ENCODE measurements at places on chromosomes 12 and 14.
A peak's percentile ranks its signal among the peaks of the same experiment; 100 is the strongest.

GRCh38 chr12:3233797-3234196 is 156.6 kb downstream of the TSPAN9 start:
- H3K27ac ChIP-seq: no peak overlapping the region
- H3K27me3 ChIP-seq: peaks cover 2% of the 10 kb centered on the region
- no peak for DNase-seq
- no peaks in the 10 kb centered on the region for H3K36me3 ChIP-seq
- peaks cover 12% of the 10 kb centered on the region for H3K4me1 ChIP-seq

- DNase-seq: no peak
- H3K4me3 ChIP-seq: no peak overlapping the region
- H3K4me1 ChIP-seq: no peaks in the 10 kb centered on the region
- H3K36me3 ChIP-seq: no peaks in the 10 kb centered on the region
Observed at GRCh38 chr12:7123806-7124522, 4.7 kb downstream of the RBP5 start.

DNA sequence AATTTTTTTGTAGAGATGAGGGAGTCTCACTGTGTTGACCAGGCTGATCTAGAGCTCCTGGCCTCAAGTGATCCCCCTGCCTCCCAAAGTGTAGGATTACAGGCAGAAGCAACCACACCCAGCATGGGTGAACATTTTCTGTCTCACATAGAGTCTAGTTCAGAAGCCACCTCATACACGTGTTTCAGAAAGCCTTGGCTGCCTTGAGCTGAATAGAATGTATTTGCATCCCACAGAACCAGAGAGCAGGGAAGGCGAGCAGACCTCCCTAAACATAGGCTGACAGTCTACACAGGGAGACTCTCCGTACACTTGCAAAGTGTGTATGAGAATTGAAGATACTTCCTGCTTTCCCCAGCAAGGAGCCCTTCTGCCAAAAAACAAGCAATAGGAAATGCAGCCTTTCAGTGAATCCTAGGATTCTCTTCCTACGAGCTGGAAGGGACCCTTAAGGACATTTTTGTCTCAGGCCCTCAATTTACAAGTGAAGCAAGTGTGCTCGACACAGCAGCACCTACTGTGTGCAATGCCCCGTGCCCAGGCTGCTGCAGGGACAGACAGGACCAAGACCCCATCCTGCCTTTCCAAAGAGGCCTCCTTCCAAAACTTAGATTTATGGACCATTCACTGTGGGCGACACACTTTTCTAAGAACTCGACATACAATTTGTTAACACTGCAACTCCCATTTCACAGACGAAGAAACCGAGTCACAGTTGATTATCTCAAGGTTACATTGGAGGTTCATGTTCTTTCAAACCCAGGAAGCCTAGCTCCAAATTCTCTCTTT is 11.2 kb downstream of the NUAK1 start:
- no peaks in the 10 kb centered on the region for H3K36me3 ChIP-seq
- H3K4me1 ChIP-seq: peaks cover 23% of the 10 kb centered on the region
- H3K27ac ChIP-seq: no peak overlapping the region
- H3K27me3 ChIP-seq: no peaks in the 10 kb centered on the region
- DNase-seq: no peak

- H3K36me3 ChIP-seq: no peaks in the 10 kb centered on the region
- no peak for DNase-seq
- no peak overlapping the region for H3K4me3 ChIP-seq
- peaks cover 2% of the 10 kb centered on the region for H3K4me1 ChIP-seq
- H3K27me3 ChIP-seq: peaks cover 15% of the 10 kb centered on the region
- no peak overlapping the region for H3K27ac ChIP-seq
Observed at GRCh38 chr12:116855744-116856470, 25.3 kb downstream of the HRK start.

DNA sequence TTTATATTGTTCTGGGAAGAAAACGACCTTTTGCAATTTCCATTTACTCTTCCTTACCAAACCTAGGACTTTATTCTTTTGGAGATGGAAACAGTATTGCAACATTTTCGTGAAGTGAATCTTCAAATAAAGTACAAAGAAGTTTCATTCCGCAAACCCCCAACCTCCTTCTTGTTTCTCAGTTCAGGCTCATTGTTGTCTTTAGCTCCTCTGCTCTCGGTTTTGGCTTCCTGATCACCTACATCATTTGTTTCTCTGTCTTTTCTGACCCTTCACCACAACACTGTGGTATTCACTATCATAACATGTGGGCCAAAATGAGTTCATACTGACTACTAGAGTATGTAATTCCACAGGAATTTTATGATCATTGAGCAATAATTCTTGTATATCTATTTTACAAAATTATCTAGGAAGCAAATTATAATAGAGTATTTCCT is 266.8 kb downstream of the ADAMTS20 start:
- DNase-seq: peak; percentile 98
- H3K27me3 ChIP-seq: no peaks in the 10 kb centered on the region
- H3K4me3 ChIP-seq: no peak overlapping the region
- peak overlapping the region; percentile 90 for H3K27ac ChIP-seq

GRCh38 chr12:105906561-105906960 is 232.2 kb downstream of the NUAK1 start:
- peak; percentile 61 for DNase-seq
- H3K4me3 ChIP-seq: no peak overlapping the region
- no peaks in the 10 kb centered on the region for H3K36me3 ChIP-seq
- H3K27ac ChIP-seq: no peak overlapping the region
- H3K27me3 ChIP-seq: no peaks in the 10 kb centered on the region

GRCh38 chr12:127819056-127819455 is 447.9 kb upstream of the TMEM132C start:
- H3K36me3 ChIP-seq: no peaks in the 10 kb centered on the region
- no peaks in the 10 kb centered on the region for H3K27me3 ChIP-seq
- H3K4me1 ChIP-seq: no peaks in the 10 kb centered on the region

DNA sequence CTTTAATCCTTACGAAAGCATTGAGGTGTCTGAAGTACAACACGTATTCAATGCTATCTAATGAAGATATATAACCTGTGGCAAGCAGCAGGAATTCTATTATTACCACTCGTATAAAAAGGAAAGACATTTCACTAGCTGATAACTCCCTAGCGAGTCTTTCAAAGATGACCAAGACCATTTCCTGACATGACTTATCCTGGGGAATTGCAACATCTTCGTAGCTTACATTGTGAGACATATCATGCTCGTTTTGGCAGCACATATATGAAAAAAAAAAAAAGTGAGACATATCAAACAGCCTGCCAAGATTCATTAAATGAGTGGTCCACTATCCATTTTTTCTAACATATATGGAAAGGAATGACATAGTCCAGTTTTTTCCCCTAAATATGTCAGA is 337.0 kb downstream of the FSCB start:
- no peak for DNase-seq
- H3K4me3 ChIP-seq: no peak overlapping the region
- H3K4me1 ChIP-seq: no peaks in the 10 kb centered on the region
- no peaks in the 10 kb centered on the region for H3K36me3 ChIP-seq
- H3K27me3 ChIP-seq: no peaks in the 10 kb centered on the region

GRCh38 chr12:28759333-28759732 is 389.7 kb upstream of the FAR2 start:
- no peaks in the 10 kb centered on the region for H3K36me3 ChIP-seq
- H3K27me3 ChIP-seq: no peaks in the 10 kb centered on the region
- H3K4me1 ChIP-seq: no peaks in the 10 kb centered on the region
- peak; percentile 34 for DNase-seq

DNA sequence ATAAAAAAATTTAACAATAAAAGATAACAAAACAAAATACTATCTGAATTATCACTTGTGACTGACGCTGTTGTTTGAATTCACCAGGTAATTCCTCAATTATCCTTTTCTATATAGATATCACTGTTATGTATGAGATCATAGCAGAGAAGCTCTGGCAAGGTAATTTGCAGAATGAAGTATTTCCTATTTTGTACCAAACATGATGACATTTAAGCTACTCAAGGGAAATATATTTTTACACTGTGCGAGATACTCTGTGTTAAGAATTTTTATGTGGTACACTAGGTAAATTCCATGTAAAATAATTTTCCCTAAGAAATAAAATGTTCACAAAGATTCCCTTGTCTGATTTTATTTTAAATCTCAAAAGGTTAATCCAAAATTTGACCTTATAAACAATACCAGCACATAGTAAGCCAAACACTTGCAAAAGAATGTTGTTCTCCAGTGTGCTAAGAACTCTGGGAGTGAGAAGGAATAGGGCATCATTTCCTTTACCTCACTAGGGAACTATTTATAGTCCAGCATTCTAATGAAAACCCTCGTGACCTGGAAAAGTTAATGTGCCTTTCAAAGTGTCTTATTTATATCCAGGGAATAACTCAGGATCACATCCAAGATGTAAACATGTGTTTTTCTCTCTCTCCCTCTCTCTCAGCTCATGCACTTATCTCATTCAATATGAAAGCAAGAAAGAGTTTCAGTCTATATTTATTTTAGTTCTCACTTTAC is 115.2 kb upstream of the RAP1B start:
- no peaks in the 10 kb centered on the region for H3K27me3 ChIP-seq
- peak overlapping the region; percentile 15 for H3K27ac ChIP-seq
- H3K36me3 ChIP-seq: no peaks in the 10 kb centered on the region
- DNase-seq: peak; percentile 80
- H3K4me3 ChIP-seq: no peak overlapping the region

- no peaks in the 10 kb centered on the region for H3K27me3 ChIP-seq
- H3K36me3 ChIP-seq: no peaks in the 10 kb centered on the region
- no peaks in the 10 kb centered on the region for H3K4me1 ChIP-seq
Observed at GRCh38 chr12:29024117-29024516, 125.0 kb upstream of the FAR2 start.

DNA sequence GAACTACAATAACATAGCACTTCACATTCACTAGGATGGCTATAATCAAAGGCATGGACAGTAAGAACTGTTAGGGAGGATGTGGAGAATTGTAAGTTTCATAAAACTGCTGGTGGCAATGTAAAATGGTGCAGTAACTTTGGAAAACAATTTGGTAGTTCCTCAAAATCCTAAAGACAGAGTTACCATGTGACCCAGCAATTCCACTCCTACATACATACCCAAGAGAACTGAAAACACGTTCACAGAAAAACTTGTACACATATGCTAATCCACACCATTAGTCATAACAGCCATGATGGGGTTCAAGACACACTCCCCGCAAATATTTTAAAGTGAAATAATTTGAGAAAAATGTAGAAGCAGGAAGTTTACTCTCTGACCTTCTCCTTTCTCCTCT is 31.7 kb downstream of the GALC start:
- H3K27ac ChIP-seq: no peak overlapping the region
- H3K27me3 ChIP-seq: no peaks in the 10 kb centered on the region
- H3K4me1 ChIP-seq: no peaks in the 10 kb centered on the region
- H3K36me3 ChIP-seq: no peaks in the 10 kb centered on the region
- no peak for DNase-seq

- H3K36me3 ChIP-seq: peaks cover 54% of the 10 kb centered on the region
- no peak overlapping the region for H3K4me3 ChIP-seq
- H3K27me3 ChIP-seq: no peaks in the 10 kb centered on the region
Observed at GRCh38 chr14:103504991-103505565, 17.6 kb downstream of the CKB start.

- no peaks in the 10 kb centered on the region for H3K4me1 ChIP-seq
- H3K36me3 ChIP-seq: no peaks in the 10 kb centered on the region
- H3K27ac ChIP-seq: no peak overlapping the region
- no peaks in the 10 kb centered on the region for H3K27me3 ChIP-seq
Observed at GRCh38 chr14:101857226-101857625, 95.7 kb downstream of the PPP2R5C start.

GRCh38 chr12:129911428-129912049 is 7.7 kb upstream of the TMEM132D start:
- no peaks in the 10 kb centered on the region for H3K4me1 ChIP-seq
- H3K27me3 ChIP-seq: peaks cover 12% of the 10 kb centered on the region
- no peak overlapping the region for H3K4me3 ChIP-seq

DNA sequence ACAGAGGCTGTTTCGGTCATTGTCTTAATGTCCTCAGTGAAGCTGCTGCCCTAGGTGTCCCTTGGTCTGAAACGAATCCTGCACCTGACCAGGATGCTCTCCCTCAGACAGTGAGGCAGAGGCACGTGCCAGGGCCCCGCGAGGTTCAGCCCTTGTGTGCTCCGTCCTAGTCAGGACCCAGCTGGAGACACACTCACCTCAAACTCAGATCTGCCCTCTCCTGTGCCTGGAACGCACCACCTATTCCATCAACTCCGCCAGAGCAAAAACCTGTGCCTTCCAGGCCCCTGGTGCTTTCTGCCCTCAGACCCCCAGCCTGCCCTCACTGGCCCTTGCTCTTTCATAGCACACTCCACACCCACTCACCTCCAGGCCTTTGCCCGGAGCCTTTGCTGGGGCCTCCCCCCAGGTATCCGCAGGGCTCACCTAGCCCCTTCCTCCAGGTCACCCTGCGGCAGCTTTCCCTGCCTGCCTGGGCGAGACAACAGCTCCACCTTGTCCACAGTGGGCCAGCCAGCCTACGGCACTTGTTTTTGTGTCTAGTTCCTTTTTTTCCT is 150.6 kb downstream of the BCL11B start:
- no peak overlapping the region for H3K4me3 ChIP-seq
- no peak overlapping the region for H3K27ac ChIP-seq
- no peaks in the 10 kb centered on the region for H3K4me1 ChIP-seq
- no peaks in the 10 kb centered on the region for H3K36me3 ChIP-seq
- DNase-seq: no peak

DNA sequence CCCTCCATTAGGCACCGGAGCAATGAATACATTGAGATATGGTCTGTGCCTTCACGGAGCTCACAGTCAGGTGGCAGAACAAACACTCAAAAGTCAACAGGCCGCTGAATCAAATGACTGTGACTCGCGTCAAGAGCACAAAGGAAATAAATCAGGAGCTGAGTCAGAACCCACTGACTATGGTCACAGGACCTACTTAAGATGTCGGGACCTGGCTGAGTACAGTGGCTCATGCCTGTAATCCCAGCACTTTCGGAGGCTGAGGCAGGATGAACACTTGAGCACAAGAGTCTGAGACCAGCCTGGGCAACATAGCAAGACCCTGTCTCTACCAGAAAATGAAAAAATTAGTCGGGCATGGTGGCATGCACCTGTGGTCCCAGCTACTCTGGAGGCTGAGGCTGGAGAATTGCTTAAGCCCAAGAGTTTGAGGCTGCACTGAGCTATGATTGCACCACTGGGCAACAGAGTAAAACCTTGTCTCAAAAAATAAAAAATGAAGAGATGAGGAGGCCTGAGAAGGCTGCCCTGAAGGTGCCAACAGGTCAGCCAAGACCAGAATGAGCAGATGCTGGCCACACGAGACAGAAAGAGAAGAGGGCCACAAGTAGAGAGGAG is 19.9 kb downstream of the TMEM233 start:
- H3K4me3 ChIP-seq: no peak overlapping the region
- DNase-seq: peak; percentile 51
- no peaks in the 10 kb centered on the region for H3K4me1 ChIP-seq
- H3K36me3 ChIP-seq: no peaks in the 10 kb centered on the region

- H3K36me3 ChIP-seq: no peaks in the 10 kb centered on the region
- no peak overlapping the region for H3K4me3 ChIP-seq
- no peaks in the 10 kb centered on the region for H3K4me1 ChIP-seq
- DNase-seq: no peak
- H3K27ac ChIP-seq: no peak overlapping the region
Observed at GRCh38 chr12:2719392-2719791, 75.4 kb upstream of the FKBP4 start.

- H3K4me1 ChIP-seq: no peaks in the 10 kb centered on the region
- H3K36me3 ChIP-seq: no peaks in the 10 kb centered on the region
- no peak overlapping the region for H3K27ac ChIP-seq
Observed at GRCh38 chr12:99996095-99996494, 11.4 kb upstream of the ANKS1B start.

- no peak overlapping the region for H3K27ac ChIP-seq
- no peaks in the 10 kb centered on the region for H3K36me3 ChIP-seq
- H3K27me3 ChIP-seq: peaks cover 29% of the 10 kb centered on the region
- no peaks in the 10 kb centered on the region for H3K4me1 ChIP-seq
- H3K4me3 ChIP-seq: no peak overlapping the region
Observed at GRCh38 chr14:75568140-75568539, 10.3 kb upstream of the FLVCR2 start.

- H3K4me3 ChIP-seq: no peak overlapping the region
- peak; percentile 18 for DNase-seq
- H3K4me1 ChIP-seq: no peaks in the 10 kb centered on the region
- H3K36me3 ChIP-seq: no peaks in the 10 kb centered on the region
- no peak overlapping the region for H3K27ac ChIP-seq
Observed at GRCh38 chr14:76050797-76051392, 65.3 kb downstream of the IFT43 start.

All from astrocyte (in vitro differentiated cells and primary cell).